ENCODE measurements at places on chromosomes 6 and 20.

GRCh38 chr20:53993310-53993709, 77.1 kb downstream of the BCAS1 start:
- no peak for DNase-seq

GRCh38 chr6:159726255-159726917, 920 bp upstream of the WTAP start:
- no peak for DNase-seq

DNA sequence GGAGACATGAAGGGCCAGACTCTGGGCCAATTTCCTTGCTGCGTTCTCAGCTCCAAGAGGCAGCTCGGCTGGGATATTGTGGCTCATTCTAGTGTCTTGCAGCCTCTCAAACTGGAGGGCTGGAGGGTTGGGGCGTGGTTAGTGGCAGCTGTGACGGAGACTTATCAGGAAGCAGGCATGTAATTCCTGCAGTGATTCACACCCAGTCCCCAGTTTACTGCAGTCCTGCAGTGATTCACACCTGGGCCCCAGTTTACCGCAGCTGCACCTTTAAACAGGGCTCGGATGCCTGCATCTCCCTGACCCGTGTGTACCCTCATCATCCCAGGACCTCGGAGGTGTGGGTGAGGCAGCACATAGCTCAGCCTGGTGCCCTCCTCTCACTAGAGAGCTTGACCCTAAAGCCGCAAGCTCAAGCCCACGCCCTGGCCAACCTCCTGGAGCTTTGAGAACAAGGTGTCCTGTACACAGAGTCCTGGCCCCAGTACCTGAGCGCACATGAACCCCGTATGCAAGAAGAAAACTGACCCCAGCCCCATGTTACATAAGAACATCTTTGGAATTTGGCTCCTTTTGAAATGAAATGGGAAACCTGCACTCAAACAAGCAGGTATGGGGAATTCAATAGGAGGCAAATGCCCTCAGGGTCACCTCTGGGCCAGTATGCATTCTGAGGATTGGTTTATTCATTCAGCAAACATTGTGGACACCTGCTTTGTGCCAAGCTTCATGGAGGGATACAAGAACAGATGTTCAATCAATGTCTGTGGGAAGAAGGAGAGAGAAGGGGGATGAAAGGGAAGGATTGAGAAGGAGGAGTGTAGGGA, 55.3 kb upstream of the FAM83D start:
- DNase-seq, result no peak

- DNase-seq, result no peak
These were observed 6.0 kb upstream of the CABLES2 start for GRCh38 chr20:62413025-62413570.

DNA sequence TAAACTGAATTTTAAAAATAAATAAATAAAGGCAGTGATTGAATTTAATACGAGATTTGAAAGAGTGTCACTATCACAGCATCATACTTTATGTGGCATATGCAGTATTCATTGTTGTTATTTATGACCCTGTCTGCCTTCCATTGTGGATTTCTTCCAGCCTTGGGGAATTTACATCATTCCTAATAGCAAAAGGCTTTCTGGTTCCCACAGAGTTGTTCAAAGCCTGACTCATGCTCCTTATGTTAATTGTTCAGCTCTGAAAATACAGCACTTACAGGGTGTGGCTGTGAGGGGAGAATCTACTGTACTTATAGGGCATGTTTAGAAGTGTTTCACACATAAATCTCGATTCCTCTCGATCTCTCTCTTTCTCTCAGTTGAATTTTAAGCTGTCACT, 54.4 kb downstream of the JAG1 start:
- DNase-seq, result no peak

DNA sequence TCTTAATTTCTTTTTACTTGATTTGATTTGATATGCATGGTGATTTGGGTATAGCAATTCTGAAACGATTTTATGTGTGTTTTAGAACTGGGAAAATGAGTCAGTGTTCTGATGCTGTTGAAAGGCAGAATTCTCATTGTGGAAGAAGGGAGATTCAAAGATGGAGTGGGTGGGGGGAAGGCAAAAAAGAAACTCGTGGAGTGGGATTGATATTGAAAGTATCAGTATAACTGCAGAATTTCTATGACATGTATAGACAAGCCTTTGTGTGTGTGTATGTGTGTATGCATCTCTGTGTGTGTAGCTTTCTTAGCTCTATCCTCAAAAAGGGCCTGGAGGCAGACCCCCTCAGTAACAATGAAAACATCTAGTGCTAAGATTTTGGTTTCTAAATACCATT, 184.3 kb upstream of the OLIG3 start:
- DNase-seq, result no peak

DNA sequence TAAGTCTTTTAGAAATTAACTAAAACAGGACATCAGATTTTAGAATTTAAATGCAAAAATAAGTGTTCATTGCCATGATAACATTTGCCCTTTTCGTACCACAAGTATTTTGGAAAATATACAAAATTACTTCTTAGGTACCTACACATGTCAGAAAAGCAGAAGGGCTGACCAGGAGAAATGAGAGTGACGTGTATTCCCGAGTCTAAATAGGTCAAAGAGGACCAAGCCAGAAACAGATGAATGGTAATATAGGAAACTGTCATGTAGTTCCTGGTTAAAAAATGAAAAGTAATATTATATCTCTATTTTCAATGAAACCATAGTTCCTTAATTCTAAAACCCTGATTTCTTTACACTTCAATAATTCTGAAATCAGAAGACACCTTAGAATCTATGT, 126.2 kb downstream of the IPCEF1 start:
- no peak for DNase-seq

DNA sequence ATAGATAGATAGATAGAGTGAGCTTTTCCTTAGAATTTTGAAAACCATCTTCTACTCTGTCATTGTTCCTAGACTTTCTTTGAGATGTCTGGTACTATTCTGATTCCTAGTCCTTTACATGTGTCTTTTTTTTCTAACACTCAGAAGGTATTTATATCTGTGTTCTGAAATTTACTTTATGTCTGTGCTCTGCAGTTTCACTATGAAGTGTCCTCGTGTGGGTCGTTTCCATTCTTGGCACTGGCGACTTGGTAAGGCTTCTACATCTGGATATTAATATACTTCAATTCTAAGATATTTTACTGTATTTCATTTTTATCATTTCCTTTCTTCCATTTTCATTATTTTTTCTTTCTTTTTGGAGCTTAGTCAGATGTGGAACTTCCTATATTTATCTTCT, 87.0 kb downstream of the FHL5 start:
- no peak for DNase-seq

GRCh38 chr6:137870308-137870644, 3.2 kb downstream of the TNFAIP3 start:
- DNase-seq, result no peak

DNA sequence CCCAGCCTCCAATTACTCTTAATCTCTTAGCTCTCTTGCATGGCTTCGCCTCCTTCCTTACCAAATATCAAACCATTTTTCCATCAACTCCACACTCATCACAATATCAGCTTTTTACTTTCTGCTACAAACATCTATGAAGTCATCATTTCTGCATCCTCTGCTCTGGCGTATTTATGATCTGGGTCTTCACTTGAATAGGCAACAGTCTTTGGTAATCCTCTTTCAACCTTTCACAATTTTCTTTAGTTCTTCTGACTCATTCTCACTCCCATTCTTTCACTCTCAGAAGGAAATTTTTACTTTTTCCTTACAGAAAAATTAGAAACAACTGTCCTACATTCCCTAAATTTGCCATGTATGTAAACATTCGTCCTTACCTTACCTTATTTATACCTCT, 522.4 kb downstream of the HDGFL1 start:
- no peak for DNase-seq

DNA sequence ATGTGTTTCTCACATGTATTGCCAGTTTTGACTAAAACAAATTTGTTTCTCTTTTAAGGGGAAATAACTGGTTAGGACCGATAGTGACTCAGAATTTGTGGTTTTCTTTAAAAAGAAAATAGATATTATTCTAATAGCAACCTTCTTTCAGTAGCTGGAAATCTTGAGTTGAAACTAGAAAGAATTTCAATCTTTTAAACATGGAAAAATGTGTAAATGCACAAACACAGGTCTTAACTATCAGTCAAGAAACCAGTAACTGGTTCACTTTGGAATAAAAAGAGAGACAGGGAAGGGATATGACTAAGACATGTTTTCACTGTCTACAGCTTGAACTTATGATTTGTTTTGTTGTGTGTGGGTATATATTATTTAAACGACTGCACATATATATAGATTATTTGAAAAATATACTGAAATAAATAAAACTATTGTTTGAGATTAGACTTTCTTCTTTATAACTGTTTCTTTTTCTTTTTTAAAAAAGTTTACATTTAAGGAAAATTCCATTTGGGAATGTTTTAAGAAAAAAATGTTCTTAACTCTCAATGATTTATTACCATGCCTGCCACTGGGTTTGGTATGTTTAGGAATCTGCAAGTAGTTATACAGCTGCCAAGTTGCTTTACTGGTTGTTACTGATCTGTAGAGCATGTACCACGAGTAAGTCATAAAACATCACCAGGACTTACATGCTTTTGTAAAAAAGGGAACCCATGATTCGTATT, 753.3 kb upstream of the MARCKS start:
- DNase-seq, result no peak

GRCh38 chr6:45877970-45878590, 137.6 kb downstream of the CLIC5 start:
- no peak for DNase-seq

- no peak for DNase-seq
These were observed 11.4 kb downstream of the MRPL14 start for GRCh38 chr6:44115866-44116265.

GRCh38 chr20:12977328-12978125, 31.2 kb upstream of the SPTLC3 start:
- no peak for DNase-seq

DNA sequence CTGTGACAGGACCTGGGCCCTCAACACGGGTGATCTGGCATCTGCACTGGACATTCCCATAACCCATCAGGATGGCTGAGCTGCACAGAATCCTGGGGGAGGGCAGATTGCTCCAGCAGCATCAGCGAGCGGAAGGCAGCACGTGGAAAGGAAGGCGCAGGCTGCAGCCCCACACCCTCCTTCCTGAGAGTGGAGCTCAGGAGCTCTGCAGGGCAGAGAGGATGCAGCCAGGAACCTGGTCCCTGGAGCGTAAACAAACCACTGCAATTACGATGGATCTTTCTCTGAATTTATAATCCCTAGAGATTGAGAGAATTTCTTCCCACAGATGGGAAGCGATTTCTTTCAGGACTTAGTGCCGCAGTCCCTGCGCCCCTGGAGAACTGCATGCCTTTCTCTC, 39.7 kb upstream of the EMILIN3 start:
- no peak for DNase-seq

- no peak for DNase-seq
These were observed 12.4 kb upstream of the CCN6 start for GRCh38 chr6:112041535-112041934.

DNA sequence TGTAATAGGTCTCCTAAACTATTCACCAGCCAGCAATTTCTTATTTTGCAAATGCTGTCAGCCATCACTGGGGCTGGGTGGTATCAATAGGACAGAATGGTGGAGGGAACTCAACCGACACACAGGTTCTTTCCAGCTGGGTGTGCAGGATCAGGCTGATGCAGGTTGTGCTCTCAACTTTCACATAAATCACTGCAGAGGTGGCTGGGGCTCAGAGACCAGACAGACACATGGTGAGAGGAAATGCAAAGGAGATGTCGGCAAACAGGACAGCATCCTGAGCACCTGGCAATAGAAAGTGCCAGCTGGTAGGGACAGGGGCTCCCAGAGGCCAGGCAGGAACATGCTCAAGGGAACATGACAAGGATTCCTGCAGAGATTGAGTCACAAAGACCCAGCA, 254.9 kb downstream of the SOD2 start:
- no peak for DNase-seq

DNA sequence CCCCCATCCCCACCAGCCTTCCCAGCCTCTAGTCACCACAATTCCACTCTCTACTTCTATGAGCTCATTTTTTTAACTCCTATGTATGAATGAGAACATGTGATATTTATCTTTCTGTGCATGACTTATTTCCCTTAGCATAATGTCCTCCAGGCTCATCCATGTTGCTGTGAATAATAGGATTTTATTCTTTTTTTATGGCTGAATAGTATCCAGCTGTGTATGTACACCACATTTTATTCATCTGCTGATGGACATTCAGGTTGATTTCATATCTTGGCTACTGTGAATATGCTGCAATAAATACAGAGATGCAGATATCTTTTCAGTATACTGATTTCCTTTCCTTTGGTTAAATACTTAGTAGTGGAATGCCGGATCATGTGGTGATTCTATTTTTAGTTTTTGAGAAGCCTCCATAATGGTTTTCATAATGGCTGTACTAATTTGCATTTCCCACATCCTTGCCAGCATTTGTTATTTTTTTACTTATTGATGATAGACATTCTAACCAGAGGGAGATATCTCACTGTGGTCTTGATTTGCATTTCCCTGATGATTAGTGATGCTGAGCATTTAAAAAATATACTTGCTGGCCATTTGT, 194.9 kb downstream of the PACRG start:
- no peak for DNase-seq

- DNase-seq, result no peak
These were observed 2.7 kb downstream of the WRNIP1 start for GRCh38 chr6:2767657-2768524.

GRCh38 chr6:158475344-158476302, 84.3 kb upstream of the TMEM181 start:
- no peak for DNase-seq

- no peak for DNase-seq
These were observed 25.2 kb downstream of the SNX14 start for GRCh38 chr6:85568411-85568810.

GRCh38 chr6:74579794-74580193, 626.1 kb downstream of the COL12A1 start:
- no peak for DNase-seq

DNA sequence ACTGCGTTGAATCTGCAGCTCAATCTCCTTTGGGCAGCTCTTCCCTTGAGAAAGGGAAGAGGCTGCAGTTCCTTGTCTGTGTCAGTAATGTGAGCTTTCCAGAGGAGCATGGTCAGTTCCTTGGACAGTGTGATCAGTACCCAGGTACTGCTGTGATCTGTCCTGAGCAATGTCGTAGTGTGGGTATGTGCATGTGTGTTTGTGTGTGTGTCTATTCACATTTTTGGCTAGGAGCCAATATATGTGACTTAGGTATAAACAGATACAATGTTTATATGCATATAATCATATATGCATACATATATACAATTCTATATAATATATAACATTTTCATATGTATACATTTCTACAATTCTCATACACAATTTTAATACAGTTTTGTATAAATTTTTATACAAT, 85.4 kb upstream of the OLIG3 start:
- no peak for DNase-seq

GRCh38 chr6:149508485-149508884, 23.7 kb upstream of the ZC3H12D start:
- DNase-seq, result no peak

GRCh38 chr6:44339763-44340625, 2.5 kb upstream of the SPATS1 start:
- DNase-seq, result no peak
